ENCODE measurements at places on chromosomes 13 and 19.

DNA sequence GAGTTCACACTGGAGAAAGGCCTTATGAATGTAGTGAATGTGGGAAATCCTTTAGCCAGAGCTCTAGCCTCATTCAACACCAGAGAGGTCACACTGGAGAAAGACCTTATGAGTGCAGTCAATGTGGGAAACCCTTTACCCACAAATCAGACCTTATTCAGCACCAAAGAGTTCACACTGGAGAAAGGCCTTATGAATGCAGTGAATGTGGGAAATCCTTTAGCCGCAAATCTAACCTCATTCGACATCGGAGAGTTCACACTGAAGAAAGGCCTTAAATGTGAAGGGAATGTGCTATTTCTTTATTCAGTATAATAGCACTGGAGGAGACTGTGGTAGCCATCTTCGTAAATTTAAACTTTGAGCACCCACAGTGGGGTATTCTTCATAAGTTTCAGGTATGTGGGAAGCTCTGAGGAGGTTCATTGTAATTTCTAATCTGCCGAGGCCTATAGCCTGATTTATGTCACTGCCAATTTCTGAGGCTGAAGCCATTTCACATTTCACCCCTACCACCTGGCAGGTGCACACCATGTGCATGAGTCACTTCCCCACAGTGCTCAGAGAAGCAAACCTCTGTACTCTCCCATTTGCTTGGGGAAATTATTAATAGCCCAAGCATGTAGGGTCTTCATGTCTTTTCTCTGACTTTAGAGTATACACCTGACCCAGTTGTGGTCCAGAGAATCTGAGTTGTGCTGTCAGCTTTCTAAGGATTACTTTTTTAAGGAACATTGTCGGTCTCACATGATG, 6.4 kb downstream of the ZNF551 start:
- DNase-seq: no peak

- DNase-seq: no peak
These were observed 193.7 kb upstream of the RXFP2 start for GRCh38 chr13:31545616-31546015.

DNA sequence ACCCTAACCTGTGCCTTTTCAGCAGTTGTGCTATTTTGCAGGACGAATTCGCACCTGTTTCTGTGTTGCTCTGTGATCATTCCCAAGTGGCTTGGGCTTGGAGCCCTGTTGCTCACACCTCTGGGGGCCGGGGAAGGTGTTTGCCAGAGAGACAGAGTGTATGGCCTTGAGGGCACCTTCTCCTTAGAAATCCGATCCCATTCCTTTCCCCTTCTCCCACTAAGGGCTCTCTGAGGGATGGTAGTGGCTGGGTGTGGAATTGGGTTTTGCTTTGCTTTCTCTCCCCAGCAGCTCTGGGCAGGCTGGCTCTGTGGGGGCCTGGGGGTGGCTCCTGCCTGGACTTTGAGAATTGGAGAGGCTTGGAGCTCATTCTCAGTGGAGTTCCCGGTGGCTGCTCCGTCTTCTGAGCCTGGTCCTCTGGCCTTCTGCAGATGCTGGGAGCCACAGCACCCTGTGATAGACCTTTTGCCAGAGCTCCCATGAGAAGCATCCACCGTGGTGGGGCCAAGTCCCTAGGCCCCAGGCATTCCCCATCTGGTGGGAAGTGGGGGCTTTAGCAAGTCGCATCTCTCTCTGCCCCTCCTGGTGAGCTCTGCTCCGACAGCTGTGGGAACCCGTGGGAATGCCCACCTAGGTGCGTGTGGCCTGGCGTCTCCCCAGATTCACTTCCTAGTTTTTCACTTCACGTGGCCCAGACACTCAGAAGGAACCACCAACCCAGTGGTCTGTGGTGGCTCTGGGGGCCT, 26.1 kb downstream of the ATP11A start:
- DNase-seq: no peak

GRCh38 chr13:97986835-97987234, 33.4 kb downstream of the IPO5 start:
- DNase-seq: no peak

DNA sequence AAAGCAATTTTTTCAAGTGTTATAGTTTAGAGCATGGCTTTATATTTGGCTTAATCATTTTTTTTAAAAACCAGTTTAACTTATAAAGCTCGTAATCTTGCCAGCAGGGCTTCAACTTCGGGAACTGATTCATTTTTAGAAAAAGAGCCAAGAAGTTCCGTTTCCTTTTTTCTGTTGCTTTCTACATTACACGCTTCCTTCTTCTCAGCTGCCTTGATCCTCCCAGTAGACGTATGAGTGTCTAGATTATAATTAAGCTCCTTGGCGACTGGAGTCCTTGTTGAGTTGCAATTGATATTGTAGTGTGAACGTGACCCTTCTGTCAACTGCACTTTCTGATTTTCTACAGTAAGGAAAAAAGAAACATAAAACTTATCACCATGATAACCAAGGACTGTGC, 497.2 kb downstream of the DIAPH3 start:
- no peak for DNase-seq

DNA sequence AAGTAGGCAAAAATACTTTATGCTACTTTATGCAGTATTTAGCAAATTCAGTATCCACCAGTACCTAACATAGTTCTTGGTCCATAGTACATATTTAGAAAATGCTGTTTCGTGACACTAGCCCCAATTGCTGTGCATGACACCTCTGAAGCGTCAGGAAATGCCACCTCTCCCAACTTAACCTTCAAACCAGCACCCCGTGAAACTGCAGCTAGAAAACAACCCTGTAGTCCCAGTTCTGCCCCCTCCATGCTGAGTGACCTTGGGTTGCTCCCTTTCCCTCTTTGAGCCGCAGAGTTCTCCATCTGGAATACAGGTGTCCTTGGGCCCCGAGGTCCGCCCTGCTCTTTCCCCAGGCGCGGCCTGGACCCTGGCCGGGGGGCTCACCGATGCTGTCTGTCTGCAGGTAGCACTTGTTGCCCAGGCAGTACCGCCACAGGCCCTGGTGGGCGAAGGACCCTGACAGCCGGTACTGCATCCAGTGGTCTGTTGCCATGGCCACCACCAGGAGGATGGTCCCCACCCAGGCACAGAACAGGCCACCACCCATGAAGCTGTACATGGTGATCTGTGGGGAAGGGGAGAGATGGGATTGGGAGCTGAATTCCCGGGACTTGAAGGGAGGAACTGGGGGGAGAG, 773 bp downstream of the LIM2 start:
- no peak for DNase-seq

- DNase-seq: no peak
These were observed 180.4 kb downstream of the DNAJC15 start for GRCh38 chr13:43203781-43204180.
